ENCODE measurements at places on chromosomes 3 and 15.

DNA sequence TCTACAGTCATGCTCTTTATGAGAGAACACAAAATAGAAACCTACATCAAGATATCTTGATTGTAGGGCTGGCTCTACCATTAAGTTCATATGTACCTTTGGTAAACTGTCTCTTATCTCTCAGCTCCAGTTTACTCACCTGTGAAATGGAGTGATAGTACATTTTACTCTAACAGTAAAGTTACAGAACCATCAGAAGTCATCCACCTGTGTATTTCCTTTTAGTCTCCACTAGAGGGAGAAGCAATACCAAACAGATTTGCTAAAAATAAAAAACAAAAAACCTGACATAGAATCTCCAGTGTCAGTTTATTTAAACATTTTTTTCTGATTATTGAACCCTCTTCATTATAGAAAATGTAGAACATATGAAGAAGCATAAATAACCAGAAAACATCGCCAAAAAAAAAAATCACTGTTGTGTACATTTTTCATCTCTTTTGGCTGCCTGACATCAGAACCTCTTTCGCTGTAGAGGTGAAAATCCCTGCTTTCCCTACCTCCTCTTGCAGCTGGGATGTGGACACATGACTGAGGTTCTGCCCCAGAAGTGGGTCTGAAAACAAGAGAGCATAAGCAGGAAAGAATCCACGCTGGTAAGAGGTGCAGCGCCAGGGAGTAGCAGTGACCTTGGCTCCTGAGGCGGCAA, 48.7 kb upstream of the WDR72 start:
- DNase-seq = no peak

GRCh38 chr15:62164396-62165103, 535 bp downstream of the C2CD4B start:
- DNase-seq = no peak

- DNase-seq = no peak
Observed at GRCh38 chr3:78204977-78205376, 1165.1 kb downstream of the ROBO2 start.

DNA sequence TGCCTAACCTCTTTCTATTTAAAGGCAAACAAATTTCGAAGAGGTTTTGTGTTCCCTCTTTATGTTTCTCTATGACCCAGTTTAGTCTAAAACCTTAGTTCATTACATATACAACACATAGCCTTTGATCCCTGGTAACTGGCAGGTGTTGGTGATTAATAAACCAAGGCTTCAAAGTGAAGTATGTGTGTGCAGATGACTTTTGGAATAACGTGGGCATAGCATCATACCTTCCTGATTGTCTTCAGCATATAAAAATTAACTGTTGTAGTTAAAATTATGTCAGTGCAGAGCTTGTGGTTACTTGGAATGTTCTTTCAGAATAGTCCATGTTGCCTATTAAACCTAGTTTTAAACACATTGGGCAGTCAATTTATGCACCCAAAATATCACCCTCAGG, 608.3 kb downstream of the ROBO2 start:
- no peak for DNase-seq

DNA sequence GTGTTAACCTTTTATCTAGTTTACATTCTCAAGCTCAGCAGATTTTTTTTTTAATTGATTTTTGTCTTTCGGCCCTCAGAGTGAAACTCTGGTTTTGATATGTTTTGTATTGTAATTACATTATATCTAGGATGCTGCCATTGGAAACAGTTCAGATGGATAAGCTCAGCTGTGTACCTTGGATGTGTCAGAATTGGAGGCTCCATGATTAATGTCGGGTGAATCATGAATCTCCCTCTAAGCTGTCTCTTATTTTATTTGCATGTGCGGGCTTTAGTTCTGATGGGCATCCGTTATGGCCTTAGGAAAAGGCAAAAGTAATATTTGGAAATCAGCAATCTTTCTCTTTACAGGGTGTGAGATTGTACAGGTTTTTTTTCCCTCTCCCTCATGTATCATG, 4.2 kb downstream of the PTPRG start:
- DNase-seq = no peak

GRCh38 chr3:46031269-46031668, 4.0 kb upstream of the XCR1 start:
- DNase-seq = no peak

DNA sequence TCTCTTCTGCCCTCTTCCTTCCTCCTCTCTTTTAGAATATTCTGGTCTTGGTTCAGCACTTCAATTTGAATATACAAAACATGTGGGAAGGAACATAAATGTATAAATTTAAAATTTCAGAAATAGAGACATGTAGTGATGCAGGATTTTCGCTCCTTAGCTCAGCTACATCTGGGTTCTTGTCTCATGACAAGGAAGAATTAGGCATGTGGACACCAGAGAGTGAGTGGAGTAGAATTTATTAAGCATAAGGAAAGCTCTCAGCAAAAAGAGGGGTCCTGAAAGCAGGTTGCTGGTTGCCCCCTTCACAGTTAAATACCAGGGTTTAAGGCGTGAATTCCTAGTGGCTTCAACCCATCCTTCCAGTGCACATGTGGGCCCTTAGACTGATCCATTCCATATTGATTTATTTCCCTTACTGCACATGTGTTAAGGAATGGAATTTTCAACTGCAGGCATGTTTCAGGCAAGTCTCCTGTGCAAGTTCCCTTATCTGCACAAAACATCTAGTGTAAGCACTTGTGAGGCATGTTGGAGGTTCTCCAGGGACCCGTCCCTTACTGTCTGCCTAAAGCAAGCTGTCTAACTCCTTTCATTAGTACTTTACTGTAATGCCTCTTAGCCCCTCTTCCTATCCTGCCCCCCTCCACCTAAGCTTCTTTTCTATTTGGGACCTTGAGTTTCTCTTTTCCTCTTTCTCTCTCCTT, 133.2 kb upstream of the STRIT1 start:
- no peak for DNase-seq

- DNase-seq = no peak
Observed at GRCh38 chr15:90214553-90215196, 13.5 kb downstream of the SEMA4B start.
